CD4-positive, alpha-beta T cell treated with Interleukin-21 for 1 hour (primary cell): ENCODE measurements at places on chromosomes 1 and 21.

DNA sequence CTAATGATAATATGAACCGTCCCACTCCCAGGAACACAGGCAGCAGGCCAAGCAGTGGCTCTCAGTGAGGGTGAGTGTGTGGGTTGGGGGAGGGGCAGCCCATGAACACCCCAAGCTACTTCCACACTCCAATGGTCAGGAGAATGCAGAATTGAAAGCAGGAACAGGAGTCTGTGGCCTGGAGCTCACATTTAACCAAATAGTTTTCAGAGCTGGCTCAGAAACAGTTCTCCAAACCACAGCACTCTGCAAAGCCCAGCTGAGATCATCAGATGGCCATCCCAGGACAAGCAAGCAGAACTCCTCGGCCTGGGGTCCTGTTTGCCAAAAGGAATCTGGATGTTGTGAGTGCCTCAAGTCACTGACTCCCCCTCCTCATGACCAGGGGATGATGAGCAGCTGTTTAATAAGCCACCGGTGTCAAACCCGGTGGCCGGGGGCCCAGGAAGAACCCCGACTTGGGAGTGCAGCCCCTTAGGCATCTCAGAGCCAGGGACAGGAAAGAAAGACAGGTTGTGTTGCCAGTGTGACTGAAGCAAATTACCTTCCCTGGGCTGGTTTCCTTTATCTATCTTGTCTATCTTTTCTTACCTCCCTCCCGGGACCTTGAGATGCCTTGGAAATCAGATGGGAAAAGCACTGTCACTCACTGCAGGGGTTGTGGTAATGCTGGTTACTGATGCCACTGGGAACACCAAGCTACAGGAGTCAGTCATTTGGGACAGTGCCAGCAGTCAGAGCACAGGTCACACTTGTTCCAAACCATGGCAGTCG is 20.4 kb downstream of the DEGS1 start:
- DNase-seq, result no peak

- no peak for DNase-seq
Measured at GRCh38 chr1:247322442-247322841, 9.2 kb downstream of the ZNF496 start.

GRCh38 chr1:156270314-156270713 is 12.3 kb downstream of the SMG5 start:
- no peak for DNase-seq

DNA sequence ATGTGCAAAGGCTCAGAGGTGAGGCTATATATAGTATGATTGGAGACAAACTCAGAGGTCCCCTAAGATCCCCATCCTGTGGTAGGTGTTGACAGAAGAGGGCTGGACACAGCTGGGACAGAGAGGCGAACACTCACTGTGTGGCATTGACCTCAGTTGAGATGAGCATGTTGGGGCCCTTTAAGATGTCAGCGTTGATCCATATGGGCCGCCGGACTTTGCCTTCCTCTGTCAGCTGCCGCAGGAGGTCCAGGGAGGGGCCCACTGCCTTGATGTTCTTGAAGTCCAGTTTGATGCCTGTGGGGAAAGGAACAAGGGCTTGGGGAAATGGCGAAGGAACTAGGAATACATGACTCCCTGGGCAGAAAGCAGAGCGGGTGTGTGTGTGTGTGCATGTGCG is 8.8 kb downstream of the FAM151A start:
- no peak for DNase-seq

DNA sequence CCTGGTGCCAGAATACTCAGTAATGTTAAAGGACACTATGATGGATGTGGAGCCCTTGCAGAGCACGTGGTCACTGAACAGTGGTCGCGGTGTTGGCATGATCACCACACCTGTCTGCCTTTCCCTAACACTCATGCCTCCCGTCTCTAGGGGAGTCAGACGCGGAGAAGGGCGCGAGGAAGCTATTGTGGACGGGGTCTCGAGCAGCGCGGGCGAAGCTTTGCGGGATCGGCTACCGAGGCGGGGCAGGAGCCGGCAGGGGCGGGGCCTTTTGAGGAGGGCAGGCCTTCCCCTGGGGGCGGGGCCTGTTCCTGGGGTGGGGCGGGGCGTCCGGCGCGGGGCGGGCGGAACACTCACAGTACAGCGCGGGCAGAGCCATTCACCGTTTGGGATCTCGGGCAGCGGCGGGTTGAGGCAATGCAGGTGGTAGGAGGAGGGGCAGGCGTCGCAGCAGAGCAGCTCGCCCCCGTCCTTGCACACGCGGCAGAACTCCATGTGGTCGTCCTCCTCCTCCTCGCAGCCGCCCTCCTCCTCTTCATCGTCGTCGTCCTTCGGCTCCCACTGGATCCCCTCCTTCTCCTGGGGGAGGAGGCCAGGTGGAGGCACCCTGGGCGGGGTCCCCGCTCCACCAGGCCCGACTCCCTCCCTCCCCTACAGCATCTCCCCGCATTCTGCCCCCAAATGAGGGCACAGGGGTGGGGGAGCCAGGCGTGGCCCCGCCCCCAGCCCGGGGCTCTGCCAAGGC is 31.5 kb downstream of the CHD5 start:
- peak; percentile 69 for DNase-seq

- DNase-seq, result peak; percentile 7
Measured at GRCh38 chr1:230067871-230068620, 1.0 kb downstream of the GALNT2 start.

DNA sequence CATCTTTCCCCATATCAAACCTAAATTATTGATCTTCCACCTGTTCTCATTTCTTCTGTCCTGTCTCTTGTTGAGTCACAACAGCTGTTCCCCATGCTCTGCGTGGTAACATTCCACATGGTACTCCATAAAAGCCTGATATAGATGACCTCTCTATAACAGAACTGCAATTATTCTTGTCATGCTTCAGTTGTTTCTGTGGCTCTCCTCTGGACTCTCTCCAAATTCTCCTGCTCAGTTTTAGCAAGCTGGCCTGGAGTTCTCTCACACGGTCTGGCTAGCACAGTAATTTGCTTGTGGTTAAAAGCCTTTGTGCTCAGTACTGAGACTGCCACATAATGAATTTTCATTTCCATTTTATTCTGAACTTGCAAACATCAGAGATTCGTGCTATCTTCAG is 10.6 kb upstream of the LRRC39 start:
- no peak for DNase-seq
